ENCODE measurements at places on chromosomes 7 and 10.
A peak's percentile ranks its signal among the peaks of the same experiment; 100 is the strongest.

GRCh38 chr10:30935078-30935477 is 96.6 kb downstream of the ZNF438 start:
- no peak for DNase-seq

DNA sequence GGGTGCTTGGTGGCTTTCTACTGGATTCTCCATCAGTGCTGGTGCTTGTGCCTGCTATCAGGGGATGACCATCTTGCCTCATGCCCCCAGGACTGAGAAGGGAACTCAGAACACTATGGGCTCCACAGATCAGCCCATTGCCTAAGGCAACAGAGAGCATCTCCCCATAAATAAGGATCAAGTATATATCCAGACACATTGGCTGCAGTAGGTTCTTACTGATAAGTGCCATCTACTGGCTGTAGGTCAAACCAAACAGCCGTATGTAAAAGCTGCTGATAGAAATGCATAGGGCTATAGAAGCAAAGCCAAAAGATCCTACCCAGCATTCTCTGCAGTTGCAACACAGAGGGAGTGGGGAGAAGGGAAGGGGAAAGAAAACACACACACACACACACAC is 153.7 kb downstream of the CDK14 start:
- no peak for DNase-seq

DNA sequence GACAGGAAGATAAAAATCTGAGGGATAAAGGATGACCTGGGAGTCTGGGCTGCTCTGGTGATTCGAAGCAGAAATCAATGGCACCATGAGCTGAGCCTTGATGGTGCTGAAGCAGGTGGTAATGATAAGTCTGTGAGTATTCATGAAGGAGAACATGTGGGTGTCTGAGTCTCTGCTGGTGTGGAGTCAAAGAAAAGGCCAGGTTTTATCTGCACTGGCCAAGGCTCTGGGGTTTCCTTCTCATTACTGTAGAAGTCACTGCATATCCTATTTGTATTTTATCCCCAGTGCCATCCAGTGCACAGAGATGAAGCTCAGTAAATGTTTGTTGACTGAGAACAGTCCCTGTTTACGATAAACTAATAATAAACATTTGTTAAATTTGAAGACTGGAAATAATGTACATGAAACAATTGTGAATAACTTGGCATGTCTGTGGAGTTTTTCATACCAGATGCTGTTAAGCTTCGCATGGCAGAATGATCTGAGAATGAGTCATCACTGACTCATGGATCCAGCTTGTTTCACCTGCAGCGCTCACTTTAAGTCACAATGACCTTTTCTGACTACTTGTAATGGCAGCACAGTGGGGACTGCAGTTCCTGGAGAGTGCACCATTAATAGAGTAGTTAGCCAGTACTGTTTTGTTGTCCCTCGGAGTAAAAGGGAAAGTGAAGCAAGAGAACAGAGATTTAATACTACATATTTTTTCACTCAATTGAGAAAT is 538.5 kb downstream of the HTR7 start:
- no peak for DNase-seq

GRCh38 chr10:120825878-120826769 is 25.0 kb upstream of the WDR11 start:
- no peak for DNase-seq

GRCh38 chr7:118429141-118429540 is 204.6 kb downstream of the ANKRD7 start:
- no peak for DNase-seq

DNA sequence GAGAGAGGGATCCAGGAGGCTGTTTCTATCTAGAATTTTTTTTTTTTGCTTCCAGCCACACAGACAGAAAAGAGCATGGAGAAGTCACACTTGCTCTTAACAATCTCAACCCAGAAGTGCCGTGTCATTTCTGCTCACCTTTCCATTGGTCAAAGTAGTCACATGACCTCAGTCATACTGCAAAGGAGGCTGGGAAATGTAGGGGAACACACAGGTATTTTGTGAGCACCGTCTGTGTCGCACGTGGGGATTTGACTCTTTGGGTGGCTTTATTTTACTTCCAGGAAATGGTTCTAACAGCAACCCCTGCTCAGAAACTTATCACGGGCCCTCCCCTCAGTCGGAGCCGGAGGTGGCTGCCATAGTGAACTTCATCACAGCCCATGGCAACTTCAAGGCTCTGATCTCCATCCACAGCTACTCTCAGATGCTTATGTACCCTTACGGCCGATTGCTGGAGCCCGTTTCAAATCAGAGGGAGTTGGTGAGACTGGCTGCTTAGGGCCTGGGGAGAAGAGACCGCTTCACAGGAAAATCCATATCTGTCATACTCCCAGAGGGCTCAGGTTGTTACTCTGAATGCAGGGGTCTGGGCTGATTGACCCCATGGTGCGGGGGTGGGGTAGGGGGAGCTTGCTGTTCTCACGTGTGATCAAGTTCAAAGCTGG is 13.1 kb upstream of the CPA1 start:
- DNase-seq, result no peak

DNA sequence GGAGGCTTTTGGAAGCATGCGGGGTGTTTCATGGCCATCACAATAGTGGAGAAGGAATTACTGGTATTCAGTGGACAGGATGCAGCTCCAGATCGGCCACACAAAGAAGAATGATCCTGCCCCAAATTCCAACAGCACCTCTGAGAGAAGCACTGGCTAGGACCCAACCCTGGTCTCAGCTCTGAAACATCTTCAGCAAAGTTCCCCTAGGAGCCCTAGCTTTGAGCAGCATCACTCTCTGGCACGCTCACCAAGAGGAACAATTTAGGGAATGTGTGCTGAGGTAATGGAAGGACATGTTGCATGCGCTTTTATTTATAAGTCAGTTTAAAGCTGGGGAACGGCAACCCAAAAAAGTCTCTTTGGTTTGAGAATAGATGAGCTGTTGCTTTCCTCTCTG is 5.5 kb upstream of the OPN1SW start:
- DNase-seq, result no peak

DNA sequence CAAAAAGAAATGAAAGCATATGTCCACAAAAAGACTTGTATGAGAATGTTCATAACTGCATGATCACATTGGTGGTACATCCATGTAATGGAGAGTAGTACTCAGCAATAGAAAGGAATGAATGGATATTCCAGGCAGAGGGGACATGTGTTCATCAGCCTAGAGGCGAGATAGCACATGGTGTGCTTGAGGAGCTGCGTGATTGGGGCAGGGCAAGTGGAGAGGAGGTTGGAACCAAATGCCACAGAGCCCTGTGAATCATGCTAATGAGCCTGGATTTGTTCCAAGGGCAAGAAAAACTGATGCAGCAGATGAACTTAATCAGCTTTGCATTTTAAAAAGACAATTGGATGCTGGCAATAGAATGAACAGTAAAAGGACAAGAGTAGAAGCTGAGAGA is 73.3 kb downstream of the C10orf90 start:
- DNase-seq, result no peak

DNA sequence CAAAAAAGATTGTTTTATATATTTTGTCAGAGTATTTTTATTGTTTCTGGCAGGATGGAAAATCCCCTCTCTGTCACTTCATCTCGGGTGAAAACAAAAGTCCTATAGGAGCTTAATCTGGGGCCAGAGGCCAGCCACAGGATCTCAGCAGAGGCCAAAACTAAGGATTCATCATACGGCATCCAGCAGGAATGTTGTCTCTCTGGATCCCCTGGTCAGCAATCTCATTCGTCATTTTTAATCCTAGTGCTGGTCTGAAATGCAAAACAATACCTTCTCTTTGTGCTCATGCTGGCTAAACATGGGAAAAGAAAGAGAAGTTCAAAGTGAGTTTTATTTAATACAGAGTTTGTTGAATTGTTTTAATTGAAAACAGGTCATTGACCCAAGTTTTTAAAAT is 482.5 kb upstream of the AUTS2 start:
- DNase-seq, result no peak

- no peak for DNase-seq
These were observed 29.2 kb downstream of the FAM3C start for GRCh38 chr7:121366852-121367431.

- DNase-seq, result no peak
These were observed 202.7 kb downstream of the DNAJB6 start for GRCh38 chr7:157539521-157539920.

GRCh38 chr10:22631646-22632278 is 82.6 kb downstream of the PIP4K2A start:
- DNase-seq, result no peak

GRCh38 chr7:106813705-106814305 is 51.3 kb upstream of the PIK3CG start:
- no peak for DNase-seq

DNA sequence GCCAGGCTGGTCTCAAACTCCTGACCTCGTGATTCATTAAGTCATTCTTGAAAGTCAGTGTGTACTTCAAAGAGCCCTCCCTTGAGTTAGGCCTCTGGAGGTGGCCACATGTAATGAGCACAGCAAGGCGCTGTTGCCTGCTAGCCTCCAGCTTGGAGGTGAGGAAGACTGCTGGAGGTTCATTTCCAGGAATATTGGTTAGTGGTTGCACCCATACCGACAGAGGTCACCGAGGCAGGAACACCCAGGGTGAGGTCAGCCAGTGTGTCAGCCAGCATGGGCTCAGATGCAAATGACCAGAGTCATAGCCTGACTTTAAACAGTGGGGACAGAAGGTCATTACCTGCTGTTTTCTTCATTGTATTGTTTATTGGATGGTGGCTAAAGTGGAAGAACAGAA is 85.0 kb downstream of the PLPP4 start:
- no peak for DNase-seq

GRCh38 chr10:123553810-123554430 is 112.2 kb upstream of the GPR26 start:
- no peak for DNase-seq

DNA sequence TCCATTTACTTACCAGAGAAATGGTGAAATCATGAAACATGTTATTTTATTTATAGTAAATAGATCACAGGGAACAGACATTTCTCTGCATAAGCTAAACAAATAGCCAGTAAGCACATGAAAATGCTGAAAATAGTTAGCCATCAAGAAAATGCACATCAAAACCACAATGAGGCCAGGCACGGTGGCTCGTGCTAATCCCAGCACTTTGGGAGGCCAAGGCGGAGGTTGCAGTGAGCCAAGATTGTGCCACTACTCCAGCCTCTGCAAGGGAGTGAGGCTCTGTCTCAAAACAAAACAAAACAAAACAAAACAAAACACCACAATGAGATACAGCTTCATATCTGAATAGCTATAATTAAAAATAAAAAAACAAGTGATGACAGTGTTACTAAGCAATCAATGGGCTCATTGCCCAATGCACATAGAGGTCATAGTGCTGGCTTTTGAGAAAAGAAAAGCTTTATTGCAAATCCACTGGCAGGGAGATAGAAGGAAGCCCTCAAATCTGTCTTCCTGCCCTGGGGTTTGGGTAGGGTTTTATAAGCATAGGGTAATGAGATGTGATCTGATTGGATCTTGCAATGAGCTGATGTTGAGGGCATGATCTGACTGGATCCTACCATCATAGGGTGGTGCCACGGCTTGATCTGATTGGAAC is 16.2 kb downstream of the CSTF2T start:
- DNase-seq, result no peak

GRCh38 chr7:6248581-6248980 is 23.8 kb downstream of the CYTH3 start:
- no peak for DNase-seq

DNA sequence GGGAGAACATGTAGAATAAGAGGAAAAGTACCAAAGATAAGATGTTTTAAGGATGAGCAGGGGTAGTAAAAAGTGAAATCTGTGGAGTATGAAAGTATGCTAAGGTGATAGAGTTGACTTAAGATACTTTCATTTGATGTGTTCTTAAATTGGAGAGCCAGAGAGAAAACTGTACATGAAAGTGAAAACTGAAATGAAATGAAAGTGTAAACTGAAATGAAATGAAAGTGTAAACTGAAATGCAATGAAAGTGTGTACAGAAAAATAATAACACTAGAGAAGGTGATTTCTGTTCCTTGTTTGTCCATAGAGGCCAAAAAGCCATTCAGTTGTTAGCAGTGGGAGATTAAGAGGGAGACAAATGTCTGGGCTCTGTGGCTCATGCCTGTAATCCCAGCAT is 17.5 kb downstream of the AHR start:
- no peak for DNase-seq

GRCh38 chr7:36034020-36034419 is 119.0 kb upstream of the EEPD1 start:
- no peak for DNase-seq

- DNase-seq, result no peak
These were observed 70.1 kb downstream of the GLRX3 start for GRCh38 chr10:130206216-130206737.

DNA sequence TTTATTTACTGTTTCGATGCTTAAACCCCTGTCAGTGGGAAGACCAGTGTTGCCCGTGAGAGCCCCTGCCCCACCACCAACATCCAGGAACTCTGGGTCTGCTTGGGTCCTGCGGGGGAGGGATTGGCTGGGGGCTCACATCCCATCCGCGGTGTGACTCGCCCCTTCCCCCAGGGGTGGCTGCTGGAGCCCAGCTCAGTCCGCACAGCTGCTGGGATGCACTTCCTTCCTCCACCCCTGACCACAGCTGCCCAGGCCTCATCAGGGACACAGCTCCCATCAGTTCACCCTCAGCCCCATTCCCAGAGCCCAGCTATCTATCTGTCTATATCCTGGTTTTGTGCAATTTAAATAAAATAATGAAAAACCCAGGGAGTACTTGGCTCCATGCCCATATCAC is 54.5 kb downstream of the JAKMIP3 start:
- no peak for DNase-seq

DNA sequence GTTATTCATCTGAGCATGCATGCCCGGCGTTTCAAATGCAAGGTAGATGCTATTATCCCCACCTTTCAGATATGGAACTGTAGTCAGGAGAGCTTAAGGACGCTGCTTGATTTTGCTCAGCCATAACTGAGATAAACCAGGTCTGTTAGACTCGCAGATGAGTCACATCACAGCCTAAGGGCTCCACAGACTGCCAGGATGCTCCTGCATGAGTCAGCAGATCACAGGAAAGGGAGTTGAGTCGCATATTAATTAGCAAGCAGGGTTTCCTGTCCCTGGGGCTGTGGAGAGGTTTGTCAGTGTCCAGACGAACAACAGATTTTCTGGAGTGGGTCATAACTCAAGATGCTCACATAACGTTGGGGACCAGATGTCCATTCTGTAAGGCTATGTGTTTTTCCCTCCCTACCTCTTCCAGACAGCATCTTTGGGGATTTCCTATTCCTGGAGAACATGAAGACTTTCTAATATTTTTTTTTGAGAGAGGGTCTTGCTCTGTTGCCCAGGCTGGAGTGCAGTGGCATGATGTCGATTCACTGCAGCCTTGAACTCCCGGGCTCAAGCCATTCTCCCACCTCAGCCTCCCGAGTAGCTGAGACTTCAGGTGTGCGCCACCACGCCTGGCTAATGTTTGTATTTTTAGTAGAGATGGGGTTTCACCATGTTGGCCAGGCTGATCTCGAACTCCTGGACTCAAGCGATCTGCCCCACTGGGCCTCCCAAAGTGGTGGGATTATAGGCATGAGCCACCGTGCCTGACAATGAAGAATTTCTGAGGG is 36.7 kb downstream of the PFKFB3 start:
- DNase-seq, result peak; percentile 72

DNA sequence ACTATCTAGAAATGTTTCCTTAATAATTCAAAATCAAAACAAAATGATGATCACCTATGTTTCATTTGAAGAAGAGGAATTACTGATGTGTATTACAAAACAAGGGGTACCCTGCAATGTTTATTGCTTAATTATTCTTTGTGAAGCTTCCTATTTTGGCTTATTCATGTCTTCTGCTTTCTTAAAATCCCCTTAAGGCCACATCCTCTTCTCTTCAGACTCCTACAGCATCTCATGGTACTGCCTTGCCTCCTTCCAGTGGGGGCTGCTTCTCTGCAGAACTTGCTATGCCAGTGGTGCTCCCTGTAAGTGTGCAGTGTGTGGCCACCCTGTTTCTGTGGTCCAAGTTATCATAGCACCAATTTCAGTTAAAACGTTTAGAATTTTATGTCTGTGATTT is 35.0 kb downstream of the CCDC146 start:
- DNase-seq, result no peak
